ENCODE measurements at places on chromosomes 4 and X.
A peak's percentile ranks its signal among the peaks of the same experiment; 100 is the strongest.

- DNase-seq, result no peak
These were observed 244.3 kb downstream of the CBR4 start for GRCh38 chr4:168765726-168766125.

DNA sequence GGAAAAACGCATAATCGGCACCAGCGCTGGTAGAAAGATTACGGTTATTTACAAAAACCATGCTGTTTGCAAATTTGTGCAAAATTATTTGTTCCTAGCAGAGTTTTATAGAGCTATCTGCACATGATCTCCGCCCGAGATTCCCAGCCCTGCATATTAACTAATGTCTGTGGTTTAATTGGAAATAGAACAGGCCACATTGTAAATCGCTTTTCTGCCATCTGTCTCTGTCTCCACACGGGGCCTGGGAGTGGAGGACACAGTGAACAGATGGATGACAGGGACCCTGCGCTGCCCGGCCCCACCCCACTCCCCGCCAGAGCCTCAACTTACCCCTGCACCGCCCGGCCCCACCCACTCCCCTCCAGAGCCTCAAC lies 126.9 kb downstream of the FAM53A start:
- no peak for DNase-seq

DNA sequence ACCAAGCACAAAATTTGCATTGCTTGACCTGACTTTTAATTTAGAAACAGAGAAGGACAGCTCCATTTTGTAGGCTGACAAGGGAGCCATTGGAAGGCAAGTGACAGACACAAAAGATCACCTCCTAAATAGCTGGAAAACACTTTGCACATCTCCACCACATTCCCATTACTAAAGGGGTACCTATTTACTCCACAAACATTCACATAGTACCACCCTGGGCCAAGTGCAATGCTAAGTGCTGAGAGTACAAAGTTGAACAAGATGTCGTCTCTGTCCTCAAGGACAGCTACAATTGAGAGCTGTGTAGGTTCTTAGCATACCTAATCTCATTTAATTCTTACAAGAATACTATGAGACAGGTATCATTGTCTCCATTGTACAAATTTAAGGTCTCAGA lies 152.8 kb upstream of the GPC4 start:
- no peak for DNase-seq

DNA sequence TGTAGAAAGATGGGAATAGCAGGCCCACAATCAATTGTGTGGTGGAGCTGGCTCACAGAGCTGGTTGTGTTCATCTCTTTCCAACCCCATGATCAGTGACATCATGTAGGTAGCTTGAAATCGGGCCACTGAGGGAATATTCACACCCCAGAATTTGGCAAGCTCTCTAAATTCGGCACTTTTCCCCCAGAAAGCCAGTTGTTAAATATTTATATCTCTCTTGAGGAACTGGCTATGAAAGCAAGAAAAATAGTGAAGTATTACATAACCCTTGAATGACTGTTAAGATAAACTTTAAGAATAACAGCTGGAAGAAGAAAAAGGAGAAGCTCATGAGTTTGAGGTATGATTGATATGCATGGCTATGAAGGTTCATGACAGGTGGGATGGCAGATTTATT lies 38.9 kb downstream of the GPRIN3 start:
- DNase-seq, result no peak

- DNase-seq, result no peak
These were observed 907 bp downstream of the LHFPL1 start for GRCh38 chrX:112678831-112679230.

DNA sequence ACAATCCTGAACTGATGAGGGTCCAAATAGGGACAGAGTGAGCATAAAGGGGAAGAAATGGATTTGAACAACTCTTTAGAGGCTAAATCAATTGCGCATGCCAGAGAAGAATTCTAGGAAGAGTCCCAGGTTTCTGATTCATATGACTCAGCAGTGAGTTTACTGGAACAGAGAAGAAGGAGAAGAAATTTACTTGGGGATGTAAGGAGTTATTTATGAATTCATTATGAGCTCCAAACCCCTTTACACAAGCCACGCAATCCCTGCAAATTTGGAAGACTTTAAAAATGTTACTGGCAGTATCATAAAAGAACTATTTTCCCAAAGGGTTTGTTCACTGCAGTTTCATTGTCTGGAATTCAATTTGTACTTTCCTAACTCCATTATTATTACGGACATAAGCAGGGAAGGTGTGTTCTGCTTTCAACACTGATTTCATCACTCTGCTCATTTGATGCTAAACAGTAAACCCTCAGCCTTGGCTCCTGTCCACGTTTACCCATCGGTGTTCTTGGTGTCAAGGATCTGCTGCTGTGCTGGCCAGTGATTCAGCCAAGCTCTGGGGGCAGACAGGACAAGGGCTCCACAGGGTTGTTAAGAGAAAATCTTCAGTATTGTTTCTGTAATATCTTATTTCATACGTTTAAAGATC lies 273.7 kb downstream of the HNRNPD start:
- DNase-seq, result no peak

GRCh38 chrX:141176586-141177451 lies at the start of gene LDOC1:
Gene LDOC1 (minus strand): TSS chrX:141177129. CDS start chrX:141177021, 108 bp downstream.
- peak; percentile 89 for DNase-seq

DNA sequence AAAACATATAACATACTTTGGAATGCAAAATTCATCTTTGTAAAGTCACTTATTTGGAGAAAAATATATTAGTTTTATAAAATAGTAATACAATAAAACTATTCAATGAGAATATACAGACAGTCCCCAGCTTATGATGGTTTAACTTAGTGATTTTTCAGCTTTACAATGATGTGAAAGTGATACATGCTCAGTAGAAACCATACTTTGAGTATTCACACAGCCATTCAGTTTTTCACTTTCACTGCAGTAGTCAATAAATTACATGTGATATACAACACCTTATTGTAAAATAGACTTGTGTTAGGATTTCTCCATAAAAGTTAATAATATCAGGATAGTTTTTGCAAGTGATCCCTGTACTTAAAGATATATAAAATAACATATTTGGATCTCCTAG lies 436.0 kb downstream of the CENPC start:
- DNase-seq, result no peak

DNA sequence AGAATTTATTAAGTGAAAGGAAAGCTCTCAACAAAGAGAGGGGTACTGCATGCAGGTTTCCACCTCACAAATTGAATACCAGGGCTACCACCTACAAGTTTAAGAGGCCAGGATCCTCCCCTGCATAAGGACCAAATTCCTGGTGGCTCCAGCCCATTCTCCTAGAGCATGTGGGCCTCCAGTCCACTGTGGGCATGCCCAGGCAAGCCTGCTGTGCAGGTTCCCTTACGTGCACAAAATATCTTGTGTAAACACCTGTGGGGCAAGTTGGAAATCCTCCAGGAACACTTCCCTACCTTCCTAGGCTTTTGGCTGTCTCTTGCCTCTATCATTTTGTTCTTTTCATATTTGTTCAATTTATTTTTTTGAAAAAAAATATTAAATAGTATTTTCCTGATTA lies 724.3 kb downstream of the ARAP2 start:
- DNase-seq, result no peak

- DNase-seq, result no peak
These were observed 777.7 kb downstream of the STIM2 start for GRCh38 chr4:27638163-27638915.

- no peak for DNase-seq
These were observed 9.1 kb downstream of the BMPR1B start for GRCh38 chr4:94766856-94767255.

DNA sequence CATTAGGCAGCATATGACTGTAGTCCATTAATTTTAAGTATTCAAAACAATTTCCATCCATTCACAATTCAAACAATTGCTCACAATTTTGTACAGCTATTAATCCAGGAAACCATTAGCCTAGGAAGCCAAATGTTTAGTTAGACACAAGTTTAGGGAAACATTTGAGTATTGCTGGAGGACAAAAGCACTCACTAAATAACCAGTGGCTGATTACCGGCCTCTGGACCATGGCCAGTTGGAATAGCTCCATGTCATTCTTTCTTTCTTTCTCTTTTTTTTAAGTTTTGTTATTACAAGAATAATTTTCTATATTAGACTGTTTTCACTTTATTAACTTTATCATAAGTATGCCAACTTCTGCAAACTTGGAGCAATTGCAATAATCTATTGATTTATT lies 31.3 kb downstream of the TRIML2 start:
- no peak for DNase-seq

DNA sequence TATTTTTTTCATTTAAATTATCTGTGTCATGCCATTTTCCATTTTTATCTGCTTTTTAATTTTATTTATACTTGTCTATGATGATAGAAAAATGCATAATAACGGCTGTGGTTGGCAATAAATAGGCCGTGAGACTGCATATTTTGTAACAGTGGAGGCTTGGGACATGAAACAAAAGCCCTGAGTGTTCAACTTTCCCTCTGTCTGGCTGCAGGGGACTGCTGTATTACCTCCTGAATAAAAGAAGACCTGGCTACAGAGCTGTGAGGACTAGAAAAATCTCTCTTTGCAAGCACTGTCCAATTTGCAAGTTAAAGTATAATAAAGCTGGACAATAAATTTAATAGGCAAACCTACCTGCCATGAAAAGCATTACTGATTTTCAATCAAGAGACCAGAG lies 82.1 kb downstream of the MAGEB10 start:
- DNase-seq, result no peak

GRCh38 chr4:16056681-16057385 lies 27.0 kb downstream of the PROM1 start:
- peak; percentile 60 for DNase-seq

GRCh38 chr4:108450236-108450898 lies 170.0 kb upstream of the RPL34 start:
- DNase-seq, result no peak

- DNase-seq, result no peak
These were observed 70.3 kb downstream of the PHOX2B start for GRCh38 chr4:41678086-41678816.

DNA sequence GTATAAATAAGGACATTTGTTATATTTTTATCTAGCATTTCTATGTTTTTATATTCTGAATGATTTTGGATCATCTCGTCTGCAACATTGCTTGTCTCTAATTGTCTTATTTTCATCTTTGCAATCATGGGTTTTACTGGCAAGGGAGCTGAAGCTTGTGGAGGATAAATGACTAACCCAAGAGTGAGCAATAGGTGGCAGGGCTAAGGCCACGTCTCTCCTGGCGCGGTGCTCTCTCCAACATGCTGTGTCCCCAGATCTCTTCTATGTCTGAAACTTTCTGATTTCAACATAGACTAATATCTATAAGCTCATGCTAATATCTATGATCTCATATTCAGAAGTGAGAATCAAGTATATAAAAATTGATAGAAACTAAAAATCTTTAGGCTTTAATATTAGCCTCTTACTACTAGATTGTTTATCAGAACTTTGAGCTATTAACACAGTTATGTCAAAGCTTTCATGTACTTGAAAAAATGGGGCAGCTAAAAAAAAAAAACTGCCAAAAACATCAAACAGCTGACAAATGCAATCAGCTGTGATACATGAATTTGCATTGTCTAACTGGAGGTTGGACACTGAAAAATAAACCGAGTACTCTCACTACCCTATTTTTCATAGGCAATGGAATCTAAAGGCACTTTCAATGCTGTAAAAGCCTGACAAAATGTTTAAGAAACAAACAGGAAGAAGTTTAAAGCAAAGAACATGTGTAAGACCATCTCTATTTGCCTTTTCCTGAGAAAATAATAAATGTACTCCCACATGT lies 169.2 kb downstream of the TMA16 start:
- DNase-seq, result no peak

DNA sequence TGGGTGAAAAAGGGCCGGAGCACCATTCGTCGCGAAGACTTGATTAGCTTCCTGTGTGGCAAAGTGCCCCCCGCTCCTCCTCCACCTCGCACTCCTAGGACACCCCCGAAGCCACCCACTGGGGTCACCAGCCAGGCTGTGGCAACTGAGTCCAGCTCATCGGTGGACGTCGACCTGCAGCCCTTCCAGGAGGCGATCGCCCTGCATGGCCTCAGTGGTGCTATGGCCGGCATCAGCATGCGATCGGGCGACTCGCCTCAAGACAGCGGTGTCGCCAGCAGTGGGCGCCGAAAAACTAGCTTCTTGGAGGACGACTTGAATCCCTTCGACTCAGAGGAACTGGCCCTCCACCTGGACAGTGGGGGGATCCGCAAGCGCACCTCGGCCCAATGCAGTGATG lies 126.8 kb upstream of the CXorf66 start:
- no peak for DNase-seq

DNA sequence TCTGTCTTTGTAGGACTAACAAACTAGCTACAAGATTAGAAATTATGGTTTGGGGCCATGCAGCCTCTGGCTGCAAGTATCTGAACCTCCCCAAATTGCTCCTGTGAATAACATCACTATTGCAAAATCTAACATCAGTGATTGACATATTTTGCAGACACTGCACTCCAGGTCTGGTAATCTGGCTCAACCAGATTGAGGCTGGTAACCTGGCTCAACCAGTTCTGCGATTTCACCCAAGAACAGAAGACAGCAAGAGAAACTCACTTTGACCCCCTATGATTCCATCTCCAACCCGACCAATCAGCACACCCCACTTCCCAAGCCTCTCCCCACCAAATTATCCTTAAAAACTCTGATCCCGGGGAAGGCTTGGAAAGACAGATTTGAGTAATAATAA lies 20.9 kb downstream of the SPIN3 start:
- DNase-seq, result no peak

DNA sequence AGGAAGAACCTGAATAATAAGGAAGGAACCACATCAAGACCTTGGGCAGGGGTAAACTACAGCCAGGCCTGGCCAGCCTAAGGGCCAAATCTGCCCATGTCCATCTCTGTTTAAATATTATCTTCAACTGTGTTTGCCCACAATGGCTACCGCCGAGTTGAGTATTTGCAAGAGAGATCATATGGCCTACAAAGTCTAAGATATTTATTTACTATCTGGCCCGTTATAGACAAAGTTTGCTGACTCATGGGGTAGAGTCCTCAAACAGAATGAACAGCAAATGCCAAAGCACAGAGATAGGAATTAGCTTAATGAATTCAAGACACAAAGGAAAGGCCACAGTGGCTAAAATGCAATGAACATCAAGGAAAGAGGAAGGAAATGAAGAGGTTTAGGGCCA lies 44.8 kb downstream of the RPS6KA3 start:
- DNase-seq, result no peak

GRCh38 chr4:37667197-37668100 lies 18.7 kb downstream of the RELL1 start:
- no peak for DNase-seq

GRCh38 chr4:107843391-107843790 lies 18.7 kb downstream of the SGMS2 start:
- no peak for DNase-seq

- DNase-seq, result no peak
These were observed 12.9 kb downstream of the TMEM154 start for GRCh38 chr4:152666946-152667345.

DNA sequence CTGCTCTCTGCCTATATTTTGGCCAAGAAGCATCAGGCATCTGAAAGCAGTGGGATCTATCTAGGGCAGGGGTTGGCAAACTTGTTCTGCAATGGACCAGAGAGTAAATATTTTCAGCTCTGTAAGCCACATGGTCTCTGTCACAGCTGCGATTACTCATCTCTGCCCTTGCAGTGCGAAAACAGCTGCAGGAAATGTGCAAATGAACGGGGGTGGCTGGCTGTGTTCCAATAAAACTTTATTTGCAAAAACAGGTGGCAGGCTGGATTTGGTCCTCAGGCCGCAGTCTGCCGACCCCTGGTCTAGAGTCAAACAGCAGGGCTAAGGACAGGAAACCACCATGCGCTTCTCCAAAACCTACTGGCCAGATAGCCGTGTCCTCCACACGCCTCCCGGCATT lies 48.6 kb downstream of the ACOX3 start:
- DNase-seq, result peak; percentile 80

Data from right forelimb (tissue), 1 donor.